Right lobe of liver (tissue), 6 donors: ENCODE measurements at places on chromosomes 16 and 17. TPM values are rescaled to one million over a fixed set of nuclear protein-coding genes. Genes with fewer than 3 reads are reported as not detected.

Gene CANT1
- 20.3 TPM for total RNA-seq

Gene MYCBPAP
- total RNA-seq = not detected

DNA sequence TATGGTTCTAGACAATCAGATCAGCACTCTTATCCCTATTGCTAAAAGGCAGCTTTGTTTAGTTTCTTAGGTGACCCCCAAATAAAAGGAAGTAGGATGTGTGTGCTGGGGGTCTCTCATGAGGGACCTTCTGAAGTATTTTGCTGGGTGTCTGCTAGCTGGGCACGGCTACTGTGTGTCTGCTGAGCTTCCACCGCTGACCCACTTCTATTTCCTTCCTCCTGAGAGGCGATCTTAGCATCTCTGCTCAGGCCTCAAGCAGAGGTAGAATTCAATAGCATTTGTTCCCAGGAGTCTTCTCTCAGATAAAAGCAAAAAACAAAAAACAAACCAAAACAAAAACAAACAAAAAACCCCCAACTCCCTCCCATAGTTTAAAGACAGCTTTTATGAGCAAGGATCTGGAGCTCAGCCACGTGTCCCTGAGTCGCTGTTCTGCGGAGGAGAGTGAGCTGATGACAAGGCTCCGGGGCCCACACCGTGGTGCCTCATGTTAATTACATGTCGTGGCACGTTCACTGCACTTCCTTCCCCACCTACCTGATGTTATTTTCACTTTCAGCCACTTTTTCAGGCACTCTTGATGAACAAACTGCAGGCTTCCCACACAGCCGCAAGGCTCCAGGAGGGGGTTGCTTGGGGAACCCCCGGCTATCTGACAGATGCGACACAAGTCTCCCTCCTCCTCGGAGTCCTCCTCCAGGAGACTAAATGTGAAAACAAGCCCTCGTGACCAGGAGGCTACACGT lies 83.5 kb downstream of the MARCHF10 start:
- H3K4me1 ChIP-seq = no peaks in the 10 kb centered on the region
- DNase-seq = no peak
- H3K4me3 ChIP-seq = no peak overlapping the region
- no peaks in the 10 kb centered on the region for H3K36me3 ChIP-seq
- no peaks in the 10 kb centered on the region for H3K27me3 ChIP-seq
- no peak overlapping the region for H3K27ac ChIP-seq

DNA sequence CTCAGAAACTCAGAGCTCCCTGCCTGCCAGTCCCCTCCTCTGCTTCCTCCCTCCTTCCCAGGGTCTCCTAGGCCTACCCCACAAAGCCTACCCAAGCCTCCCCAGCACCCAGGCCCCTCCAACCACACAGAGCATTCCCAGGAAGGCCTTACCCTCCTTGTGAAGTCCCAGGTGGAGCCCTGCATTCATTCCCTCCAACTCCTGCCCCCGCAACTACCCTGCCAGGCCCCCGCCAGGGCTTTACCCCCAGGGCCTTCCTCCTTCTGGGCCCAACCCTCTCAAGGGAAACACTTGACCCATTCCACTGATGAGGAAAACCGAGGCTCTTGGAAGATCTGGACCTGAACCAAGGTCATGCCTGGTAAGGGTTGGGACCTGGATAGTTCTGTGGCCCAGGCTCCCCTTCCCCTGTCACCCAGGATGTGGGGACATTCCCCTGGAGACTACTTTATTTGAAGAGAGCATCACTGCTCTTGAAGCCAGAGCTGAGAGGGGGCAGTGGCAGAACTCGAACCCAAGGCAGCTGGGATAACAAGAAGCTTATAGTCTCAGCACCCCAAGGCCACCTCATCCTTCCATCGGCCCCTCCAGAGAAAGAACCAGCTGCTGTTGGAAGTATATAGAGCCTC lies 12.5 kb downstream of the PLLP start:
- no peak overlapping the region for H3K27ac ChIP-seq
- no peaks in the 10 kb centered on the region for H3K36me3 ChIP-seq
- no peak overlapping the region for H3K4me3 ChIP-seq
- no peaks in the 10 kb centered on the region for H3K27me3 ChIP-seq

DNA sequence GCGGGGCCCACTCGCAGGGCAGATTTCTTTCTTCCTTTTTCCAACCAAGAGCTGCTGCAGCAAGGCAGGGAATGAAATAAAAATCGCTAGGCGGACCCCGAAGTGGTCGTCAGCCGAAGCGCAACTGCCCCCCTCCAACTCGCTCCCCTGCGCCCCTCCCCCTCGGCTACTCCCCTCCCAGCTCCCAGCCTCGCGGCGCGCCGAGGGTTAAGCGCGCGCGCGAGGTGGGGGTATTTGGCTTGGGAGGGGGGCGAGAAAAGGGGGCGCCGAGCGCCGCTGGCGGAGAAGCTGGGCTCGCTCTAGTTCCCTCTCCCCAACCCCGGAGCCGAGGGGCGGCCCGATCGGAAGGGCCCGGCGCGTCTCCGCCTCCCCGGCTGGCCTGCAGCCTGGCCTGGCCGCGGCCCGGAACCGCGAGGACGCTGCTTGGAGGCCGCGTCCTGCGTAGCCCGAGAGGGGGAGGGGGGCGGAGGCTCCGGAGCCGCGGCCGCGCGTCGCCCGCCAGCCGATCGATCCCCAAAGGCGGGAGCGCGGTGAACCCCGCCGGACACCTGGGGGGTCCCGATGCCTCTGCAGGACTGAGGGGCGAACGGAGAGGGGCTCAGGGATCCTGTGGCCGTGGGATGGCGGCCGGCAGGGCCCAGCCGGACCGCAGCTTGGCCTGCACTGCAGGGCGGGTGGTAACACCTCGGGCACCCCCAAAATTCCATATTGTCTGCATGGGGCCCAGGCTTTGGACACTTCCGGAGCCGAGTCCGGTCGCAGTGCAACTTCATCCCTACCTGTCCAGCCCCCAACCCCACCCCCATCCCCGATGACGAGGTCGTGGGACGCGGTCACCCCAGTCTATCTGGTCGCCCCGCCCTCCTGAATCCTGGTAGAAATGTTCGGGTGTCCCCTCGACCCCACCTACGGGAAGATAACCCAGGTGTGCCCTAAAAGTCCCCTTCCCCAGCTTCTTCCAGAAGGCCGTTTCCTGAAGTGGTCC lies 4.9 kb upstream of the CBX4 start:
- H3K4me1 ChIP-seq = peaks cover 55% of the 10 kb centered on the region
- H3K36me3 ChIP-seq = no peaks in the 10 kb centered on the region
- DNase-seq = peak; percentile 85
- peak overlapping the region; percentile 55 for H3K4me3 ChIP-seq
- no peaks in the 10 kb centered on the region for H3K27me3 ChIP-seq
- peak overlapping the region; percentile 75 for H3K27ac ChIP-seq

GRCh38 chr16:24520983-24521382 lies 18.4 kb upstream of the RBBP6 start:
- no peaks in the 10 kb centered on the region for H3K27me3 ChIP-seq
- DNase-seq = no peak
- no peak overlapping the region for H3K4me3 ChIP-seq
- H3K36me3 ChIP-seq = no peaks in the 10 kb centered on the region

DNA sequence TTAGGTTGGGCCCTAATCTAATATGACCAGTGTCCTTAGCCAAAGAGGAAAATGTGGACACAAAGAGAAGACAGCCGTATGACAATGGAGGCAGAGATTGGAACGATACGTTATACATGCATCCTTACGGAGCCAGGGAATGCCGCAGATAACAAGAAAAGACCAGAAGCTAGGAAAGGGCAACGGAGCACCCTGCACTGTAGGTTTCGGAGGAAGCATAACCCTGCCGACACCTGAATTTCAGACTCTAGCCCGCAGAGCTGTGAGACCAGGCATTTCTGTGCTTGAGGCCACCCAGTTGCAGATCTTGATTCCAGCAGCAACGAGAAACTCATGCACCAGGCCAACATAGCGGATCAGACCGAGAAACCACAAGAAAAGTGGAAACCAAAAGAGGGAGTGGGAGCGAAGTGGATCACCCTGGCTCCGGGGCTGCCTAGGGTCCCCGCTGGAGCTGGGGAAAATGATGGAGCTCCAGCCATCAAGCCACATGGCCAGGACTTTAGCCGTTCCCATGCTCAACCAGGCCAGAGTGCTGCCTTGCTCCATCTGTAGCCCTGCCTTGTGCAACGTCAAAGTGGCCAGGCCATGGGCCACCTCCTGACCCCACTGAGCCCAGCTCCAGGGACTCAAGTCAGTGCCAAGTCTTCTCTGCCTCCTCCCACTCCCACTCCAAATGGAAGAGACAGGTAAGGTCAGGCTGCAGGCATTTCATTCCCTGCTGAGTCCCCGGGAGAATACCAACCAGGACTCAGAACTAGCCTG lies 51.7 kb upstream of the RPL38 start:
- DNase-seq = no peak
- H3K27me3 ChIP-seq = no peaks in the 10 kb centered on the region
- no peaks in the 10 kb centered on the region for H3K36me3 ChIP-seq

Gene VASN
- 16.9 TPM for total RNA-seq

DNA sequence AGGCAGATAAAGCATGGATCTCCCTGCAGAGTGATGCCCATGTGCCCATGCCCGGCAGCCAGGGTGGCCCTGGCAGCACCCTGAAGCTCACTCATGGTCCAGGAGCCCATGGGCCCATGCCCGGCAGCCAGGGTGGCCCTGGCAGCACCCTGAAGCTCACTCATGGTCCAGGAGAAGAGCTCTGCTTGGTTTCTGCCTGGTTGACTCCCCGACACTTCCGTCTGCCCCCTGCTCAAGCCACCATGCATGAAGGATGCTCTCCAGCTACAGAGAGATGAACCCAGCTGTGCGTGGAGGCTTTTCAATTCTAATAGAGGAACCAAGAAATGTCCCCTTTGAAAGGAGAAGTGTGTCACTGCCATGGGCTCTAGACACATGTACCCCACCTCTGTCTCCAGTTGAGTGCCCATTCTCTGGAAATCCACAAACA lies 8.7 kb downstream of the CCL17 start:
- no peak overlapping the region for H3K4me3 ChIP-seq
- no peak overlapping the region for H3K27ac ChIP-seq
- no peak for DNase-seq
- no peaks in the 10 kb centered on the region for H3K36me3 ChIP-seq

GRCh38 chr17:73089322-73090317 lies 2.9 kb downstream of the SLC39A11 start:
- no peak overlapping the region for H3K4me3 ChIP-seq
- H3K36me3 ChIP-seq = peaks cover 8% of the 10 kb centered on the region
- H3K27me3 ChIP-seq = no peaks in the 10 kb centered on the region
- no peak overlapping the region for H3K27ac ChIP-seq
- no peak for DNase-seq

Gene CACNG1
- total RNA-seq = not detected

- H3K27ac ChIP-seq = peak overlapping the region; percentile 88
- H3K4me1 ChIP-seq = peaks cover 24% of the 10 kb centered on the region
- H3K36me3 ChIP-seq = no peaks in the 10 kb centered on the region
- H3K4me3 ChIP-seq = peak overlapping the region; percentile 58
Measured at GRCh38 chr16:53503991-53504663, 1.1 kb upstream of the AKTIP start.

Gene CCL7
- not detected for total RNA-seq

Gene MYL4
- not detected for total RNA-seq

DNA sequence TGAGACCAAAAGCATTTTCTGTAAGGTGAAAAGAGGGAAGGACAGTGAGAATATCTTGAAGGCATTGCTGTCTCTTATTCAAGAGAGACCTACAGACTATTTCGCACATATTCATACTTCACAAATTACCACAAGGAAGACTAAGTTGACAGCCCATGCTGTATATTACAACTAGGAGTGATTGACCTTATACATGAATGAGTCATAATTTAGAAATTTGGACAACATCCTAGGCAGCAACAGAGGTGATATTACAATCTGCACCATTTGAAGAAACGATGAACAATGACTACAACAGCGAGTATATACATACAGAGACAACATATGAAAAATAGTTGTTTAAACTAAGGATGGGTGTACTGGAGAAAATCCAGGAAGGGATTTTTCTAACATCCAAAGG lies 971.7 kb downstream of the CDH11 start:
- H3K4me1 ChIP-seq = no peaks in the 10 kb centered on the region
- no peak overlapping the region for H3K27ac ChIP-seq
- H3K27me3 ChIP-seq = no peaks in the 10 kb centered on the region
- H3K4me3 ChIP-seq = no peak overlapping the region

DNA sequence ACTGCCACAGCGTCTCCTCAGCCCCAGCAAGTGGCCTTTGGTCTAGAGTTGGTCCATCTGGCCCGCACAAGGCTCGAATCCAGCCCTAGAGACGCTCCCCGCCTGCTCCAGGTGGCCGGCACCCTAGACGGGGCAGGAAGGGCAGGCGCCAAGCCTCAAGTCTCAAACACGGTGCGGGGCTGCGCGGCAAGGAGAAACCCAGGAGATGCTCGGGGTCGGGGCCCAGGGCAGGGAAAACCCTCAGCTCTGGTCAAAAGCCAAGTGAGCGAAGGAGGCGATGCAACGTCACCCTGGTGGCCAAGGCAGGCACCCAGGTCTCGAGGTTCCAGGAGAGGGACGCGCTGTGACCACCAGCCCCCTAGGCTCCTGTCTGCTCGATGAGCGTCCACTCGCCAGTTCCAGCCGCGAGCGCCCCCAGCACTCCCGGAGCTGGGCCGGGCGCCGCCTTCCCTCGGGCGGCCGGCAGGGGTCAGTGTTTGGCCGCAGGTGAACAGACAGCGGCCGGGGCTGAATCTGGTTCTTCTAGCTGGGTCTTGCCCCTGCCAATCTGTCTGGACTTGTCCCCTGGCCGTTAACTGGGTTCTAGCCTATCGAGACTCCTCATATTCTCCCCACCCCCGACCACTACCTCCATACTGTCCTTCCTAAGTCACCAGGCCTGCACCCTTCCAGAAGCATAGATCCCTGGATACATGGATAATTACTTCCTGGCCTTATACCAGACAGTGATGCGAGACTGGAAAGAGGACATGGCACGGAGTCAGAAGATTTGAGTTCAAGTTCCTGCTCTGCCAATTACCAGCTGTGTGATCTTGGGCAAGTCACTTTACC lies 44.0 kb downstream of the PRAC1 start:
- H3K27me3 ChIP-seq = no peaks in the 10 kb centered on the region
- no peak overlapping the region for H3K4me3 ChIP-seq
- H3K36me3 ChIP-seq = no peaks in the 10 kb centered on the region
- no peak overlapping the region for H3K27ac ChIP-seq
- DNase-seq = peak; percentile 66

DNA sequence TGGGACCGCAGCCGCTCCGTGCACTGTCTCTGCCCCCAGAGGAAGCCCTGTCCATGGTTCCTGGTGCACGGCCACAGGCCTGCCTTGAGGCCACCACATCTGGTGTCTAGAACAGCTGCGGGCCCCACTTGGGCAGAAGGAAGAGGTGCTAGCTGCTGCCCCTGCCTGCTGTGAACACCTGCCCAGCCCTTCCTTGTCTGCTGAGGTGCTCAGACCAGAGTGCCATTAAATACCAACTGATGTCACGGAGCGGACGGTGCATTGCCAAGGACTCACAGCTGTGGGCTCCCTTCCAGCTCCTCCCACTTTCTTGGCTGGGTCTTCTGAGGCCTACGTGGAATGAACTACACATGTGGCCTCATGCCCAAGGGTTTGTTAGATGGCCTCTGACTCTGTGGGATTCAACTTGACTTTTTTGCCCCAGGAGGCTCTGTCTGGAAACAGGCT lies 146.1 kb downstream of the RAB11FIP4 start:
- H3K4me1 ChIP-seq = no peaks in the 10 kb centered on the region
- H3K4me3 ChIP-seq = no peak overlapping the region

GRCh38 chr16:90072442-90073105 lies 4.6 kb downstream of the PRDM7 start:
- no peaks in the 10 kb centered on the region for H3K27me3 ChIP-seq
- H3K27ac ChIP-seq = no peak overlapping the region
- no peak overlapping the region for H3K4me3 ChIP-seq
- no peaks in the 10 kb centered on the region for H3K4me1 ChIP-seq
- no peaks in the 10 kb centered on the region for H3K36me3 ChIP-seq
- no peak for DNase-seq

Gene SLFN14
- not detected for total RNA-seq

Gene HOXB8
- total RNA-seq = not detected
